ENCODE measurements at places on chromosomes 2 and 18.
A peak's percentile ranks its signal among the peaks of the same experiment; 100 is the strongest.

GRCh38 chr18:55525845-55526244 is 62.1 kb downstream of the TCF4 start:
- no peak for DNase-seq

DNA sequence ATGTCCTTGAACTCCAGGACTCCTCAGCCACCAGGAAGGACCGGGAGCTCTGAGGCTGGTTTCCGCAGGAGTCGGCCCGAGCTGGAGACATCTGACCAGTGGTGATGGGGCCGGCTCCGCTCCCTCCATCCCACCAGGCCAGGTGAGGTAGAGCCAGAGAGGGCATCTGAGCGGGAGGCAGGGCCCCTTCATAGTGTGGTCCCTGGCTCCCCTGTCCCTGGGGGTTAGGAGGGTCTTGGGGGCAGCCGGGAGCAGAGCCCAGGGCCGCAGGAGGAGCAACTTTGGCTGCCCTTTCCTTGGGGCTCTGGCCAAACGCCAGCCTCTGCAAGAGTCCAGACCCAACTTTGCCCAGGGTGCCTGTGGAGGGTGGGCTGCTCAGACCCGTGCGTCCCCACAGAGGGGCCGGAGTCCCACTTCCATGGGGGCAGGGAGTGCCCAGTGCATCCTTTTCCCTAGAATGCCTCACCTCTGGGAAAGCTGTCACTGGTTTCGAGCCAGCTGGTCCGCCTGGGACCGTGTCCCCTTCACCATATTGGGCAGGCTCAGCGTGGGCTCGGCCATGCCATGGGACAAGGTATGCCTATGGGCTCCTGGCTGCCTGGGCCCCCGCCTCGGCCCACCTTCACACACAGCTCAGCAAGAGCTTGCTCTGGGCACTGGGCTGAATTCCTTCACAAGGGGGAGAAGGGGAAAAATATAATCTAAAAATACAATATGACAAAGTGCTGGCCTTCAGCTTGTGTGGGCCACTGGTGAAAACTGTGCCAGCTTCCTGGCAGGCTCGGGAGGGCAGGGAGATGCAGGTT is 148.6 kb downstream of the TWIST2 start:
- DNase-seq: no peak

GRCh38 chr2:14182227-14182946 is 450.1 kb upstream of the LRATD1 start:
- no peak for DNase-seq

- no peak for DNase-seq
Observed at GRCh38 chr18:67590571-67591141, 74.1 kb upstream of the DSEL start.

GRCh38 chr18:22551536-22552151 is 133.9 kb upstream of the CTAGE1 start:
- no peak for DNase-seq

DNA sequence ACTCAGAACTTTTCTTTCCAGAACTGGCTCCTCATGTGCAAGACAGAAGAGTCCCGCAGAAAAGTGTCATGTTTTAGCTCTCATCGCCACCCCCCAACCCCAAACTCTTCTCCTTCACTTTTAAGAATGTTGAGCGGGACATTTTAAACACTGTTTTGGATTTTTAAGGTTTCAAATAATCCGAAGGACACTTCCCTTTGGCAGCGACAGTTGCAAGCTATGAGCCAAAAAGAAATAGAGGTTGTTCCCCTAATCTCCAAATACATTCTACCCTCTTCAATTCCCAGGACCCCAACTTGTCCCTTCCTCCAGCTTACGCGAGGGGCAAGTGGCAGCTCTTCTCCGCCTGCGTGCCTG is 678 bp upstream of the UBE2E3 start:
- DNase-seq: no peak

DNA sequence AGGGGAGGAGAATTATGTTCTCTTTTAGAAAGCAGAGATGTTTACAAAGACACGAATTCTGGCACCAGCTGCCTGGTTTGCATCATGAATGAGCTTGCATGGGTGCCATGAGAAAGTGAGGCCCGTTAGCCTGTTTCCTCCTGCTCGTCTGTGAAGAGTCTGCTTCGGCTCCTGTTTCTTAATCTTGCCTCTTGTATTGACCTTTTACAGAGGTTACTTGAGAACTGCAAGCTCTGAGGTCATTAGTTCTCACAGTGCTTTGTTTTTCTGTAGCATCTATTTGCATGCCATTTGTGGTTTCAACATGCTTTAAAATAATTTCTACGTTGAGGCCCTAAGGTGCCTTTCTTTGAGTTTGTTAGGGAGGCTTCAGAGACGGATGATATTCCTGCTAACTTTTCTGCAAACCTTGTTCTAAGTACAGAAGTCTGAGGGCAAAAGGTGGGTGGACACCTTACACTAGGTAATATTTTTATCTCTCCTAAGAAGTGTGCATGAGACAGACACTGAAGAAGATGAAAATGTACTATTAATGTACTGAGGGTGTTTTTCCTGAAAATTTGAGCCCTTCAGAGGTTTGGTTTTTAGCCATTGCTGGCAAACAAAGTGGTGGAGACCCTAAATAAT is 53.4 kb upstream of the LINC00305 start:
- DNase-seq: no peak

DNA sequence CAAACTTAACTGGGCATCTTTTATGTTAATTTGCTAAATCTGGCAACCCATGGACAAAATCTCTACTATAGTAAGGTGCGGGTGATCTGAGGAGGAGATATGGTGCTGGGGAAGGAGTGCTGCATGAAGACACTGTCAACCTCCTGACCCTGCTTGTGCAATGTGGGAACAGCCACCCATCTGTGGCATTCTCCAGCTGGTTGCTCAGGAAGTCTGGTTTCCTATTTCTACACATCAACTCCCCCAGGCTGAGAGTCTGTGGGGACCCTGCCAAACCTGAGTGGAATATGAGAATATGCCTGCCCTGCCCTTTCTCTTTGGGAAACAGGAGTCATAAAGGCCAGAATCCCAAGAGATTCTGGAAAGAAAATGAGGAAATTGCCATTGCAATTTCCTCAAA is 60.1 kb upstream of the PAX3 start:
- DNase-seq: no peak

DNA sequence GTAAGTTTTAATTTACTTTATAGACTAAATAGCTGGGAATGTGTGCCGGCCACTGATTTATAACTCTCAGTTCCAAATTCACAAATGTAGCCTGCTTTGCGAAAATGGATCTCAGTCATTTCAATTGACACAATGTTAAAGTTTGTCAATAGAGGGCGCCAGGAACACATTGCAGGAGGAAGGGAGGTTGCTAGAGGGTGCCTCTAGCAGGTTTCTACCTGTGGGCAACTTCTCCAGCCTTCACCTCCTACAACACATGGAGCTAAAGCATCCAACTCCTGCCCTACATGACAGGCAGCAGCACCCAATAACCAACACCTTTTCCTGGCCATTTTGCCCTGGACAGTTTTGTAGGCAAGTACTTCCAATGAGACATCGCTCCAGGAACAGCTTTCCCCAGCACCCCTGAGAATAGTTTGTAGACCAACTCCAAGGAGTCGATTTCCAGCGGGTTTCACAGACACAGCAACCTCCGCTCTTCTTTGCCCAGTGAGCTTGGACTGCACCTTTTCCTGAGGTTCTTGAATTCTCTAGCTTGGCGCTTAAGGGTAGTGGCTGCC is 784.8 kb upstream of the CDH2 start:
- no peak for DNase-seq

DNA sequence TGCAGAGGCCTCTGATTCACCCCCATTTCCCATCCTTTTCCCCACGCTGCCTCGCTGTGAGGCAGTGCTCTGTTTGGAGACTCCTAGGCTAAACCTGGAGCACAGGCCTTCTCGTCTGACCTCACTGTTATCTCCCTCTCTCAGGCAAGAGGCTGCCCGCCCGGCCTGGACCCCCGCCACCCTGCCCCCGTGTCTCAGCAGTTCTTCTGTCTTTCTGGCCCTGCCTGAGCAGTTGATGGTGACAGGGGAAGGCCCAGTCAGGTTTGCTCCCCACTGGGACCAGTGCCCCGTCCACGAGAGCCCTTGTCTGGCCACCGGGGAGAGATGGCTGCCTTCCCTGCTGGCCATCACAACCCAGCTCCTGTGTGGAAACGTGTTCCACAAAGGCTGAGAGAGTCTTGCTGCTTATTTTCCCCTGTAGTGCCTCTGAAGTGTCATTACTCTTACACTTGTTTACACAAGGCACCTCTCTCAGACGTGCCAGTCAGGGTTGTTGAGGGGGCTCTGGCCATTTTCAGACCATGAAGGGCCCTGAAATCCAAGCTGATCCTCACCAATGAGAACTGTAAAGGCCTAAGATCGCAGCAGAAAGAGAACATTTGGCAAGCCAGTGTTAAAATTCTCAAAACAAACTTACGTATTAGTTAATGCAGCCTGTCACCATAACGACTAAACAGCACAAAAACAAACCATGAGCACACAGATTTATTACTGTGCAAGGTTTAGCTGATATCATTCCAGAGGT is 210.9 kb downstream of the NDUFA10 start:
- DNase-seq: no peak

DNA sequence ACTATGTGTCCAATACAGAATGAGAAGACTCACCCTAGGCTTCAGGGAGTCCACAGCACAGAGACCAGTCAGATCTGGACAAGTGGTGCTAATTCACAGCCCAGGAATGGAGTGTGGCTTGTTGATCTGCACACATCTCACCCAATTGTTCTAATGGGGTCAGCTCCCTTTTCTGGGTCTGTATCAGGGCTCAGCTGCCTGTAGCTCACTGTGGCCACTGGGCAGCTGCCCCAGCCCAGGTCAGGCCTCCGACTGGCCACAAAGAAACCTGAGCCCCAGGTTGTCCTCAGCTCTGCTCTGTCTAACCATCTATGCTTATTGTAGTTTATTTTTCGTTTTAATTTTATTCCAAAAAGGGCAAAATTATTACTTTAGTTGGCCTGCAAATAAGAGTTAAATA is 202.3 kb upstream of the RAB6C start:
- no peak for DNase-seq

GRCh38 chr18:41370740-41371139 is 584.3 kb upstream of the PIK3C3 start:
- DNase-seq: no peak

GRCh38 chr2:11784747-11785610 is 38.5 kb downstream of the LPIN1 start:
- DNase-seq: no peak

DNA sequence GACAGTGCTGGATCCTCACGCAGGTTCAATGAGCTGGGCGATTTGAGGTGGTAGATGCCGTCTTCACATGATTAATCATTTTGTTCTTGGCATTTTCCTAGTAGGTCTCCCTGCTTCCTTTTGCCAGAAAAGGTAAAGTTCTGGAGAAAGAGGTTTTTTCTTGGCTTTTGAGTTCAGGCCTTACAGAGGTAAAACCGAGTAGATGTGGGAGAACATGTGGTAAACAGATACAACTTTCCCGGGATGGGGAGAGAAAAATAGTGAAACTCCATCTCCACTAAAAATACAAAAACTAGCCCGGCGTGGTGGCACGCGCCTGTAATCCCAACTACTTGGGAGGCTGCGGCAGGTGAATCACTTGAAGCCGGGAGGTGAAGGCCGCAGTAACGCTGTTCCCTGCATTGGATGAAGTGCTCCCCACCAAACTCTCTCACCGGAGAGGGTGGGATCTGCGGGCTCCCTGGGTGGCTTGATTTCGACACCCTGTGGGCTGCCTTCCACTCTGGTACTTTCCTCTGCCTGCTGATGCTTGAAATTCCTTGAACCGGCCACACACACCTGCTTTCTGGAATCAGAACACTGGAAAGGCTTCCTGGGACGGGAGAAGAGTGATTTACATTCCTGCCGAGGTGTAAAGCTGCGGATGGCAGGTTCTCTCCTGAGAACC is 88.8 kb downstream of the ACTR3 start:
- no peak for DNase-seq

DNA sequence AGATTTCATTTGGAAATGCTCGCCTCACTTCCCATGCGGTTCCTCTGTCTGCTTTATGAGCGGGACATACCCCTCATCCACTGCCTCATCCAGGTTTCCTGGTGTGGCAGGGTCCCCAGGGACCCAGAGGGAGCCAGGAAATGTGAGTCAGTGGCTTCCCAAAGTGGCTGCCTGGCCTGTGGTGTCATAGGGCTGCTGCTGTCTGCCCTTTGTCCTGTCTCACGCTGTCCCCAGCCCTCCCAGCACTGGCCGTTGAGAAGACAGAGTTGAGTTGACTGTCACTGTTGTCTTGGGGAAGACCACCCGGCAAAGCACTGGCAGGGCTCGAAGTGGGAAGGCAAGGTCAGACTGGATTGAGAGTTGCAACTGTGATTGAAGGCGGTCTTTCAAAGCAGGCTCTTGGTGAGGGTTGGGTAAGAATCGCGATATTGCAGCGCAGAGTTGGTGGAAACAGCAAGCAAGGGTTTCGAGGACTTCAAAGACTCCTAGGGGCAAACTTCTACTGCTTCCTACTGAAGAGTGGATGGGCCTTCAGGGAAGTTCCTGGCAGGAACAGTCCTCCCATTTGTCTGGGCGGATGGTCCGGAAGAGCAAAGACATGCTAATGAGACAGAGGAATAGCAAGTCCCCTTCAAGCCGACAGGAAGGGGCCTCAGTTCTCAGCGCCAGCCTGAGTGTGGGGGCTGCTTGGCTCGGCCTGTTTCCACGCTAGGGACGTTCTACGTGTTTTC is 33.9 kb downstream of the RAB31 start:
- no peak for DNase-seq

GRCh38 chr2:6917761-6918421 is 679 bp downstream of the RNF144A start:
- DNase-seq: no peak

DNA sequence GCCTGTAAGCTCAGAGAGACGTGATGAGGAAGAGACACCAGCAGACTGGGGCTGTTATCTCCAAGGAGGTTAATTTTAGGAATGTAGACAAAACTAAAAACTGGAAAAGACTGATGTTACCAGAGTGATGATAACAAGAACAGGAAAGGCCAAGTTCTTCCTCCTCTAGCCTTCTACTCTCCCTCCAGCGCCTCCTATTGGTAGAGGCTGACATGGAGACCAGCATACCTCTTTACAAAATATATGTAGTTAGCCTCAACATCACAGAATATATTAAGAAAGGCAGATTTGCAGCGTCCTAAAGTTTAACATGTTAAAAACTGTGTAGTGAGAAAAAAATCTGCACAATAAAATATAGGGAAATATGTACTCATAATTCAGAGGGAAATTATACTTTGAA is 66.0 kb downstream of the TCF4 start:
- DNase-seq: peak; percentile 18

- no peak for DNase-seq
Observed at GRCh38 chr2:47801118-47801517, 18.2 kb downstream of the MSH6 start.

GRCh38 chr2:37656512-37657423 is 14.7 kb downstream of the CDC42EP3 start:
- DNase-seq: no peak
